Endodermal cell (in vitro differentiated cells): ENCODE measurements at places on chromosomes 11 and 22. TPM values are rescaled to one million over a fixed set of nuclear protein-coding genes. Genes with fewer than 3 reads are reported as not detected.

GRCh38 chr11:11931461-11932055 lies 76.9 kb downstream of the DKK3 start:
- H3K27me3 ChIP-seq: no peaks in the 10 kb centered on the region
- DNase-seq: no peak
- H3K4me3 ChIP-seq: no peak overlapping the region

GRCh38 chr22:19478045-19478900 lies 720 bp downstream of the UFD1 start:
- no peaks in the 10 kb centered on the region for H3K4me1 ChIP-seq
- H3K27ac ChIP-seq: peak overlapping the region; percentile 98
- peak overlapping the region; percentile 93 for H3K4me3 ChIP-seq
- DNase-seq: no peak
- no peaks in the 10 kb centered on the region for H3K27me3 ChIP-seq

GRCh38 chr22:49307481-49307830 lies 520.2 kb downstream of the BRD1 start:
- no peak overlapping the region for H3K4me3 ChIP-seq
- no peak for DNase-seq
- no peaks in the 10 kb centered on the region for H3K27me3 ChIP-seq
- H3K36me3 ChIP-seq: no peaks in the 10 kb centered on the region
- H3K4me1 ChIP-seq: no peaks in the 10 kb centered on the region

DNA sequence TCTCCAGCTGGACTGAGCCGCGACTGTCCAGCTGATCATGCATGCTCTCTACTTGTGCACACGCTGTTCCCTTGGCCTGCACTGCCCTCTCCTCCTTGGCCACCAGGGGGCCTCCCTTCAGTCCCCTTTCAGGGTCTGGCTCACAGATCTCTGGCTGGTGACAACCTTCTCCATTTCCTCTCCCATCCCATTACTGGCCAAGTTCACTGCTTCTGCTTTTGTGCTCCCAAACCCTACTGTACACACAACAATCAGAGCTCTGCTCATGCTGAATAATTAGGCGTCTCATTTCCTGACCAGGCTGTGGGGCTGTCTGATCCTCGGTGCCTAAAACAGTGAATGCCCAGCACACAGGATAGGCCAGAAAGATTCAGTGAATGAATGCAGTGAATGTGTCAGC lies 224.0 kb upstream of the NARS2 start:
- peak; percentile 92 for DNase-seq
- no peak overlapping the region for H3K4me3 ChIP-seq
- H3K36me3 ChIP-seq: no peaks in the 10 kb centered on the region
- no peaks in the 10 kb centered on the region for H3K4me1 ChIP-seq
- H3K27ac ChIP-seq: no peak overlapping the region

DNA sequence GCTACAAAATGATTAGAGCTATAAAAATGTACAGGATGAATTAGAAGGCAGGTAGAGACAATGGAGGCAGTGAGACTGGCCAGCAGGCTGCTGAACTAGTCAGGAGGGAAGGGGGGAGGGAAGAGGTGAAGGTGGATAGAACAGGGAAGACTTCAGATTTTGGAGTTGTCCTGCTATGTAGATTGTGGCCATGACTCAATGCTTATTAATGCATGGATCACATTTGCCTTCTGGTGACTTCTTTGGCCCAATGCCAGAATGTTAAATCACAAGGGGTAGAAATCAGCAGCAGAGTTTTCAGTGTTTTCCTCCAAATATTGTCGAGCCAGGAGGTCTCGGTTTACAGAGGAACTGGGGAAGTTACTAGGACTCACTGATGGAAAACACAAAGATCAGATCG lies 346.6 kb downstream of the AASDHPPT start:
- no peaks in the 10 kb centered on the region for H3K36me3 ChIP-seq
- H3K27me3 ChIP-seq: no peaks in the 10 kb centered on the region
- no peak overlapping the region for H3K27ac ChIP-seq
- DNase-seq: no peak
- no peaks in the 10 kb centered on the region for H3K4me1 ChIP-seq
- H3K4me3 ChIP-seq: no peak overlapping the region

DNA sequence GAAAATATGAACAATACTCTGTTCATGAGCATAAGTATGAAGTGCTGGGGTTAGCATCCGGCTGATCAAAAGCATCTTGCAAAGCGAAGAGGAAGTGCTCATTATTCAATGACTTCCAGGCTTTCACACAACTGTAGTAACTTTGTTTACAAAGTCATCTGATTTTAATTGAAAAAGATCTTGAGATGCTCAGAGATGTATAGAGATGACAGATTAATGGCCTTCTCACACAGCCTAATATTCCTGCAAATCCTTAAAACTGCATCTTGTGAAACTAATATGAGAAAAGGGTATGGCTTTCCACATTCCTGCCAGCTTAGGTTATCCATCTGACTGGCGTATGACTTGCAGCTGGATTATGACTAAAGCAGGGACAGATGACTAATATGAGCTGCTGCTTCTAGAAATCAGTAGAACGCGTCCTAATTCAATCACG lies 125.4 kb downstream of the CASP12 start:
- no peak overlapping the region for H3K4me3 ChIP-seq
- no peaks in the 10 kb centered on the region for H3K4me1 ChIP-seq
- H3K27me3 ChIP-seq: no peaks in the 10 kb centered on the region

GRCh38 chr11:37223962-37224361 lies 625.9 kb upstream of the RAG2 start:
- H3K36me3 ChIP-seq: no peaks in the 10 kb centered on the region
- no peak overlapping the region for H3K27ac ChIP-seq
- H3K4me3 ChIP-seq: no peak overlapping the region
- H3K27me3 ChIP-seq: no peaks in the 10 kb centered on the region

- no peak overlapping the region for H3K27ac ChIP-seq
- no peaks in the 10 kb centered on the region for H3K4me1 ChIP-seq
- peaks cover 6% of the 10 kb centered on the region for H3K27me3 ChIP-seq
- DNase-seq: no peak
- H3K4me3 ChIP-seq: no peak overlapping the region
Measured at GRCh38 chr11:134521001-134521400, 109.0 kb upstream of the B3GAT1 start.

DNA sequence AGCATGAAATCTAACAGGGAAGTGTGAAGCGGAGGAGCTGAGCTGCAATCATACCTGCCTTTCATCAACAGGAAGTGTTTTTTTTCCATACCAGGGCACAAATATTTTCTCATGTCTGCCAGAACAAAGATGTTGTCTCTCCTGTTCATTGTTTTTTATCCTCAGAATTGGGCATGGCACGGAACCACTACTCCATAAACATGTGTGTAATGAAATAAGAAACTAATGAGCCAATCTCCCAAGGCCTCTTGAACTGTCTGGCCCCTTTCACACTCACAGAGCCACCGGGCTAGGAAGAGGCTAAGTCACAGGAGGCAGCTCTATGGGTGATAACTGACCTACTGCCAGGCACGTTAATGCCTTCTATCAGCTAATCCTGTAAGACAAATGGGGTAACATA lies 124.4 kb downstream of the ETS1 start:
- peaks cover 46% of the 10 kb centered on the region for H3K36me3 ChIP-seq
- H3K4me3 ChIP-seq: peak overlapping the region; percentile 24
- H3K27me3 ChIP-seq: no peaks in the 10 kb centered on the region
- peak; percentile 70 for DNase-seq
- no peaks in the 10 kb centered on the region for H3K4me1 ChIP-seq

The ASPHD2 gene
- total RNA-seq: 7.3 and 7.5 TPM in 2 replicates

The LMO1 gene
- total RNA-seq: 0.23 TPM in 1 of 2 replicates, not detected in the other

The STARD10 gene
- 32.2 to 42.3 TPM (median 34.9 TPM) in 3 replicates for total RNA-seq

The GGT1 gene
- total RNA-seq: 19.8 to 23.4 TPM (median 22.4 TPM) in 3 replicates
